ENCODE measurements at places on chromosomes 2 and 18. TPM values are rescaled to one million over a fixed set of nuclear protein-coding genes. Genes with fewer than 3 reads are reported as not detected.
A peak's percentile ranks its signal among the peaks of the same experiment; 100 is the strongest.

GRCh38 chr2:135208016-135208415 is 155.9 kb downstream of the RAB3GAP1 start:
- no peak for DNase-seq

GRCh38 chr2:174839662-174840061 is 75.4 kb upstream of the CHRNA1 start:
- no peak for DNase-seq

DNA sequence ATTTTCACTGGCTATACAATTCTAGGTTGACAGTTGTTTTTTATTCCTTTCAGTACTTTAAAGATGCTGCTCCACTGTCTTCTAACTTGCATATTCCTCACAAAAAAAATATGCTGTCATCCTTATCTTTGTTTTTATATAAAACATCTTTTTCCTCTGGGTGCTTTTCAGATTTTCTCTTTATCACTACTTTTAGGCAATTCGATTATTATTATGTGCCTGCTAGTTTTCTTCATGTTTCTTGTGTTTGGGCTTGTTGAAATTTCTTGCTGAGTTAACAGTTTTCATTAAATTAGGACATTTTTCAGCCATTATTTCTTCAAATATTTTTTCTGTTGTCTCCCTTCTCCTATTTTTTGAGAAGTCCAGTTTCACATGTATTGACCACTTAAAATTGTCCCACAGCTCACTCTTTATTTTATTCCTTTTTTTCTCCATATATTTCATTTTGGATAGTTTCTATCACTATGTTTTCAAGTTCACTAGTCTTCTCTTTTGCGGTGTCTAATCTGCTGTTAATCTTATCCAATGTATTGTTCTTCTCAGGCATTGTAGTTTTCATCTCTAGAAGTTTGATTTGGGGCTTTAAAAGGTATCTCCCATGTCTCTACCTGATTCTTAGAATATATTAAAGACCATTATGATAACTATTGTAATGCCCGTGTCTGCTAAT is 205.1 kb upstream of the SIX3 start:
- DNase-seq: no peak

DNA sequence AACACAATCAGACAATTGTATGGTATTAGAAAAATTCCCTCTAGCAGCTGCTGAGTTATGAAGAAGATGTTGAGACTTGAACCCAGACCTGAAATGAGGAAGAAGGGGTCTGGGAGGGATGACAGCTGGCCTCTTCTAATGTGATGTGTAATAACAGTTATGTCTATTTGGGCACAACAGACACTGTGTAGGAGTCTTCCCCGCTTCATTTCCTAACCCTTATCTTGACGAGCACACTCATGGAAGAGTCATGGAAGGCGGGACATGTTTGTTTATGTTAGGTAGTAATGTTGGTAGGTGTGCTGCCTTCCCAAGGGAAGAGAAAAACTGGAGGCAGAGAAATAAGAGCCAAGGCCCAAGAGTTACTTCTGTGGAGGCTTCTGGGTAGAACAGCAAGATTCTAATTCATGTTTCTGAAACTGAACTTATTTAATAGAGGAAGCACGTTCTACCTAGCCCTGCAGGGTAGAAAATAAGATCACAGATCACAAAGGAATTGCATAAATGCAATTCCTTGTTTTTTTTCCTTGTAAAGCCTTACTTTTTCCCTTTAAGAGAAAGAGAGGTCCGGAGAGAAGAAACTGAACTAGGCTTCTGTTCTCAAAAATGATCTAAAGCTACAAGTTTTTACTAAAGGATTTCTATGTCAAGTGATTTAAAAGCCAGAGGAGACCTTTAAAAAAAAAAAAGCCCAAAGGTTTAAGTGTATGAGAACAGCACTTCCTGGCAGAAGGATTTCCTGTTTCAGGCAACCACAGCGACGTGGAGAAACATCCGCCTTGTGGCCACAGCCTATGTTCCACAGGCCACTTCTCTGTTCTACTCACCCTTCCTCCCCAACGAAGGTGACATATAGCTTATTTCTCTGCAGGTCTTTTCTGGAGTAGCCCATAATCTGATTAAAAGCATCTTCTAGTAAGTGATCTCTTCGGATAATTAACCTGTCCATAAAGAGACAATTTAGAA is 68.5 kb upstream of the STK17B start:
- peak; percentile 68 for DNase-seq

DNA sequence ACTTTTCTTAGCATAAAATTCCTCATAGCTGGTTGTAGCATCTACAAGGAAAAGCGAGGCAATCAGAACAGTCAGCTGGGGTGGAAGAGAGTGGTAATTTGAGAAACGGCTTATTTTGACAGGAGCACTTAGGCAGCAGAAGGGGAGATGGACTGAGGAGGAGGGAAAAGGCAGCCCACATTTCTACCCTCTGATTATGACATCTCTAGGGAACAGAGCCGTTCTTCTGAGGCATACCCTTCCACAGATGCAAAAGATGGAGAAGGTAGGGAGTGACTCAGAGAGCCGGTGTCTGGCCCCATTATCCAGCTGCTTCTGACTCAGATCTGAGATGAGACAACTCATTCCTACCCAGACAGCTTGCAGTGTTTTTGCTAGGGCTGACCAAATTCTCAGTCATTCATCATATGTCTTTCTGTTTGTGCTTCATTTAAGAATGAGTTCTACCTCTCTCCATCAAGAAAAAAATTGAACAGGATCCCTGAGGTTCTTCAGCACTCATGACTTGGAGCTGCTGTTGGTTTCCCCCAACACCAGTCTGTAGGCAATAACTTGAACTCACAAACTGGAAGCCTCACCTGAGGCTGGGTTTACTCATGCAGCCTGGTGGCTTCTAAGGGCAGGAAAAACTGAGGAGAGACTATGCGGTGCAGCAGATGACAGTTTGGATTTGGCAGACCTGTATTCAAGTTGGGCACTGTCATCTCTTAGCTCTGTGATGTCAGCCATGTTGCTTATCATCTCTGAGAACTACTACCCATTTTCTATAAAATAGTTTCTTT is 15.9 kb upstream of the SEC11C start:
- no peak for DNase-seq

DNA sequence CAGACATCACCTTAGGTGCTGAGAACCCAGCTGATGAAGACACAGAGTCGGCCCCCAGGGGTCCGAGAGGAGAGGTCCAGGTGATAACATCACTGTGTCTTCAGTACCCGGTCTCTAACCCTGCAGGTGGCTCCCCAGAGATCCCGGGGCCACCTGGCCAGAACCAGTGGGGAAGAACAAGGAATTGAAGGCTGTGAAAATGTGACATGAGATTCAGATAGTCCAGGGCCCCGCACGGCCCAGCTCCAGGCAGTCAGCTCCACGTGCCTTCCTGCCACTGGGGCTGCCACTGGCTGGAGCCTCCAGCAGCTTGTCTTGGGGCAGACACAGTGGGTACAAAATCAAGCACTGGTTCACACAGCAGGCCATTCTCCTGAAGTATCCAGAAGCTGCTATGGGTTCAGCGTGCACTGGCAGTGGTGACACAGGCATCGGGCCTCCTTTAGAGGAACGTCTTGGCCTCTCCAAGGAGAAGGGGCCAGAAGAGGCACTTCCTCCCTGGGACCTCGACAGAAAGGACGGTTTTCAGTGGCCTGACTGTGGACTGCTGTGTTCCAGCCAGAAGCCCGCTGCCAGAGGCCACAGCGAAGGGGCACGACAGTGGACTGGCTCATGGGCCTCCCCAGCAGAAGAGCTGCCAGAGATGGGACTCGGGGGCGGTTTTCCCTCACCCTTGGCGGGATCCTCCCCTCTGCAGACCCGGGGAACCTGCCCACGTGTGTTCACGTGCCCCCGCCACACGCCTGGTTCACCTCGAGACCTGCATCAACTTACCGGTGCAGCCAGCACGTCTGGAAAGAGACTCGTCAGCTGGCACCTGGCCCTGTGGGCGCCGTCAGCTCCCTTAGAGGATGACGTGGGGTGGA is 150.4 kb downstream of the HDAC4 start:
- DNase-seq: no peak

DNA sequence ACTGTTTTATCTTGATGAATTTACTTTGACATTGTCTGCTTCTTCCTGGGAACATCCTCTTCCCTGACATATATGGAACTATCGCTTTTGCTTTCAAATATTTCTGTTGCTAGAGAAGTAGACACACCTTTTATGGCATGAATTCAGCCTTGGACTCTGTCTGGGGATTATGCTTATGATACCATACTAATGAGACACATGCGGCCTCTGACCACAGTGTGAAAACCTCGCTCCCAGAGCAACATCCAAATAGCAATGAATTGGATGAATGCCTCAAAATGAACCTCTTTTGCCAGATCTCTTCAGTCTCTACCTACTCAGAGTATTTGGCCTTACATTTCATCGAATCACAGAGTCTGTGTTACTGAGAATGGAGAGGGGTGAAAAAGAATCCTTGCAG is 70.9 kb downstream of the PIEZO2 start:
- DNase-seq: no peak

- no peak for DNase-seq
Observed at GRCh38 chr2:173568054-173568453, 213.4 kb downstream of the CDCA7 start.

GRCh38 chr18:38557006-38557405 is 991.4 kb upstream of the CELF4 start:
- DNase-seq: no peak

WNT10A gene
- 1.2 TPM for total RNA-seq

DNA sequence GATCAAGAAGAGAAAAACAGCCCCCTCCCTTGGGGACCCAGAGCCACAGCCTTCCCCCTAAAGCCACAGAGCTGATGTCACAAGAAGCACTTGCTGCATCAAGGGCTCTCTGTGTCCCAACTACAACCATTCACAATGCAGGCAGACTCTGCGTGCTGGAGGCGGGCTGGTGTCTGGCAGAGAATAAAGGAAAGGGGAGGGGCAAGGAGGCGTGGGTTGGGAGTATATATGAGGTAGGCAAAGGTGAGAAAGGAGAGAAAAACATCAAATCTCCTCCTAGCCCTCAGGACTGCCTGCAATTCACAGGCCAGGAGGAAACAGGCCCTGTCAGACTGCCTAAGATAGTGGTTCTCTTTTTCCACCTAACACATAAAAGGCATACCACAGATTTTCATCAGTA is 48.8 kb upstream of the IHH start:
- no peak for DNase-seq

- DNase-seq: no peak
Observed at GRCh38 chr18:14086458-14087231, 45.6 kb downstream of the ZNF519 start.

DNA sequence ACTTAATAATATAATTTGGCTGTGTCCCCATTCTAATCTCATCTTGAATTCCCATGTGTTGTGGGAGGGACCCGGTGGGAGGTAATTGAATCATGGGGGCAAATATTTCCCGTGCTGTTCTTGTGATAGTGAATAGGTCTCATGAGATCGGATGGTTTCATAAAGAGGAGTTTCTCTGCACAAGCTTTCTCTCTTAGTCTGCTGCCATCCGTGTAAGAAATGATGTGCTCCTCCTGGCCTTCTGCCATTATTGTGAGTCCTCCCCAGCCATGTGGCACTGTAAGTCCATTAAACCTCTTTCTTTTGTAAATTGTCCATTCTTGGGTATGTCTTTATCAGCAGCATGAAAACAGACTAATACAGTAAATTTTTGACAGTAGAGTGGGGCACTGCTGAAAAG is 102.5 kb upstream of the LTBP1 start:
- DNase-seq: no peak

DNA sequence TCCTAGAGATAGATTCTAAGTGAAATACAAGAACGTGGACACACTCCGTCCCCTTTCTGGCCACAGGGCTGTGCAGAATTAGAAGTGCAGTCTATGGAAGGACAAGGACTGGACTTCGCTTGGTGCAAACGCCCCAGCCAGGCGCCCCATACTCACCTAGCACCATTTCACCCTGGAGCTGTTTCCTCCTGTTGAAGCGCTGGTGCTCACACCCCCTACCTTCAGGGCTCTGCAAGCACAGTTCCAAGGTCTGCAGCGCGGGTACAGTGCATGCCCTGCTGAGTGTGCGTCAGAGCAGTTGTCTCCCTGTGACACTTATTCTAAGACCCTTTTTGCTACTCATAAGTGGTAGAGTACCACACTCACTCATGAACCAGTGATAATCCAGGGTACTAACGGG is 3.0 kb downstream of the HPCAL1 start:
- DNase-seq: no peak

- peak; percentile 51 for DNase-seq
Observed at GRCh38 chr18:13376298-13376840, 157.8 kb downstream of the LDLRAD4 start.

- no peak for DNase-seq
Observed at GRCh38 chr2:162509288-162509968, 165.5 kb downstream of the GCA start.

GRCh38 chr18:11259469-11260150 is 110.2 kb upstream of the PIEZO2 start:
- DNase-seq: peak; percentile 76

PLEK gene
- 4.4 TPM for total RNA-seq

HRH4 gene
- total RNA-seq: not detected

- no peak for DNase-seq
Observed at GRCh38 chr2:108118996-108119395, 120.8 kb upstream of the SULT1C3 start.

DNA sequence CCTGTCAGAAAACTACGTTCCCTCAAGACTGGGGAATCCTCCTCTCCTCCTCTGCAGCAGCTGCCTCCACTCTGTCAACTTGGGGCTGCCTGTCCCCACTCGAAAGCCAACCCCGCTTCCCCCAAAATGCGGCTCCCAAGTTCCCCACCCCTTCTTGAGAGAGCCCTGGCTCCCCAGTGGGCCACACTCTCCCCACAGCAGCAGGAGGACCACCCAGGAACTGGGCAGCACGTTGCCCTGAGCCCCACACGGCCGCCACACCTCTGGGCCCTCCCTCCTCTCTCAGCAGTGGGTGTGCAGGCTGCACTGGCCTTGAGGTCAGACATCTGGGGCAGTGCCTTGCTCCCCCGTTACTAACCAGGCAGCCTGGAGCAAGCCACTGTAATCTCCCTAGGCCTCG is 9.6 kb upstream of the TEX51 start:
- DNase-seq: no peak

CCDC141 gene
- 28.9 TPM for total RNA-seq

DNA sequence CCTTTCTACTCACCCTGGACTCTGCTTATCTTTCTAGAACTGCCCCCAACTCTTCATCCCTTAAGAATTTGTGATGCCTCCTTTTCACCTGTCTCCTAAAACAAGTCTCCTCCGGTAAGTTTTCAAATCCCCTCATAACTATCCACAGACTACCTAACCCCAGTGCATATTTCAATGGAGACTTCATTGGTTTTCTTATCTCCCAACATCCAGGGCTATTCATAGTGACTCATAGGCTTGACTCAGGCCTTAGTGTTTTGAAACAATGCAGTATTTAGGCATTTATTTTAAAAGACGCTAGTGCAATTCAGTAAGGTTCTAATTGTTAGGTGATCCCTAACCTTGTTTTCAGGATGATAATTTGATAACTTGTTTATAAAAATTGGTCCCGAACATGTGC is 399.2 kb downstream of the CPS1 start:
- no peak for DNase-seq

GRCh38 chr18:63025251-63026090 is 294.1 kb downstream of the BCL2 start:
- no peak for DNase-seq

- DNase-seq: no peak
Observed at GRCh38 chr2:55585451-55586080, 31.9 kb downstream of the PPP4R3B start.

All from right atrium auricular region (tissue), 2 donors.